ENCODE measurements at places on chromosomes 5 and 9.

GRCh38 chr5:52760695-52761366 is 26.9 kb upstream of the ITGA1 start:
- DNase-seq: no peak

DNA sequence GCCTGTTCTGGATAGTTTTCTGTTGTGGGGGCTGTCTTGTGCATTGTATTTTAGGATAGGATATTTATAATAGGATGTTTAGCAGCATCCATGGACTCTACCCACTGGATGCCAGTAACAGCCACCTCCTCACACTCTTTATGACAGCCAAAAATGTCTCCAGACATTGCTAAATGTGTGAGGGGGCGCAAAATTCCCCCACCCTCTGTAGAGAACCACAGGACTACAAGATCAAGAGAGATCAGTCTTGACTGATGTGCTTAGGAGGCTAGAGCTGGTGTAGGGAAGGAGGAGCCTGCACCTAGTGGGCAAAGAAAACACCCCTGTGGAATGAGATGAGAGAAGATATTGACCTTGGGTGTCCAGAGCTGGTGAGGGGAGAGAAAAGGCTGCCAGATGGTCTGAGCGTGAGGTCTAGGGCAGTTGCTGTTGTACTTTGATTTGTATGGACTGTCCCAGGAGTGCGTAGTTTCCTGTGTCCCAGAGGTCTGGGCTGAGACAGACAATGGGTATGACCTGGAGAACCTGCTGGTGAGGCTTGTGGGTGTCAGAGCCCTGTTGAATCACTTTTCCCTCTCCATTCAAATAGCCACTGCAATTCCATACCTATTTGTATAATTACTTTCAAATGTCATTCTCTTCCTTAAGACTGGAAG is 16.3 kb downstream of the DAPK1 start:
- DNase-seq: no peak

- DNase-seq: no peak
Measured at GRCh38 chr9:31556667-31557463, 827.6 kb upstream of the ACO1 start.

DNA sequence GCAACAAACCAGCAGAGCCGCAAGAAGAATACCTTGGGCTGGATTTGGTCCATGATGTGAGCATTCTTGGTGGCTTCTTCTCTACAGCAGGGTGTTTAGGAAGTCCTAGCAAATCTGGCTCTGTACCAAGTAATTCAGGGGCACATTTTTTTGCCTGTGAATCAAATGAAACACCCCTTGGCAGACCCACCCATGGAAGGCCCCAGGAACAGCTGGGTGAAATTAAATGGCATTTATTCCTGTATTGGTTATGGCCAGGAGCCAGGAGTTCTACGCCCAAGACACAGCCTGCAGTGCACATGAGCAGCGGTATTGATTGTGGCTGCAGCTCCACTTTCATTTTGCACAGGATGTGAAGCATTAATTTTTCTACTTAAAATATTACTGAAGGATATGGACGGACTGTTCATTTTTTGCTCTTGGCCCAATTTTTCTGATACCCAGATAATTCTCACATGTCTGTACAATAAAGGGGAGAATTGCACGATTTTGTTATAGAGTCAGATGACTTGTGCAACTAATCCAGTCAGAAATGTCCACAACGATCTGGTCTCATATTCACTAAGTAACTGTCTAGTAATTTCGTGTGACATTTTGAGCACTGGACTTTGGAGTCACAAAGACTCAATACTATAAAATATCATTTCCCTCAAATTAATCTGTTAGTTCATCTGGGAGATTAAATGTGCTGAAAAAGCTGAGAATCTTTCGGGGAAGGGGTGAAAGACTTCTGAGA is 120.7 kb upstream of the APC start:
- DNase-seq: no peak

GRCh38 chr5:31255041-31255440 is 61.6 kb downstream of the CDH6 start:
- no peak for DNase-seq

GRCh38 chr9:81791076-81791475 is 101.7 kb upstream of the TLE1 start:
- DNase-seq: no peak

DNA sequence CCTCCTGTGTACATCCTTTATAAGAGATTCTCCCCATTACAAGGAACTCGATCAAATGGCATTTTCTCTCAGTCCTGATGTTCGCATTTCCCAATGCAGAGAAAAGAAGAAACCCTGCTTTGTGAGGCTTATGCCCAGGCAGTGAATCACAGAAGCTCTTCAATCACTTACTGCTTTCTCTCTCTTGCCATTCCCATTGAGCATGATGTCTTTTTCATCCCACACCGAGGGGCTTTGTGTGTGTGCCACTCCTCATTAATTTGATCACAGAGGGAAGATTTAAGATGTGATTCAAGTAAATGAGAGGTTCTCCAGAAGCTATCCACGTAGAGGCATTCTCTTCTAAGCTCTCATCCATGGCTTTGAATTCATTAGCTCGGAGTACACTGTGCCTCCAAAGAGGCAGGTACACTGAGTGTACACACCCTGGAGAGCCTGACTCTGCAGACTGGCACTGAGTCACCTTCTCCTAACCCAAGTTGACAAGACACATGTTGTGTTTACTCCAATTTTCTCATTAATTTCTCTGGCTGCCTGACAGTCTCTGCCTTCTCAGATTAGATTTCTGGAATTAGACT is 45.4 kb downstream of the MFAP3 start:
- DNase-seq: no peak

DNA sequence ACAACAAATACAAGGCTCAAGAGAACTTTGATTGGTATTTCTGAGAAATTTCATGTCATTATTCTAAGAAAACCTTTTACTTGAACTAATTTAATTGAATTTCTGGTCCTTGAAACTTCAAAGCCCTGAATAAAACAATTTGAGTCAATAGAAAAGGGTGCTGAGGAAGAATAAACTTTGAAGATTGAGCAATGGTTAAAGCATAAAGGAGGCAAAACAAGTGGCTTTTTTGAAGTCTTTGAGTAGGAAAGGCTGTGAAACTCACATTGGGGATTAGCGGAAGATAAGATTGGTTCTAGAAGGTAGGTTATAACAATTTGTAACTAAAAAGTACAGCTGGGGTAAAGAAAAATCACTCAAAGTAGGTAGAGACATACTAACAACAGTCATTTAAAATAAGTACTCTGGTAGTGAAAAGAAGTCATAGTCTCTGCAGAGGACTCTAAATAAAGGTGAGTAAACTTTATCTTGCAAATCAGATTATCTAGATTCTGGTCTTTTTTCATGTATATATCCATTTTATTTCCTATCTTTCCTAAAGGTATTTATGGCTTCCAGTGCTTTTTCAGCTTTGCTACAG is 6.4 kb upstream of the PLPP1 start:
- DNase-seq: no peak

DNA sequence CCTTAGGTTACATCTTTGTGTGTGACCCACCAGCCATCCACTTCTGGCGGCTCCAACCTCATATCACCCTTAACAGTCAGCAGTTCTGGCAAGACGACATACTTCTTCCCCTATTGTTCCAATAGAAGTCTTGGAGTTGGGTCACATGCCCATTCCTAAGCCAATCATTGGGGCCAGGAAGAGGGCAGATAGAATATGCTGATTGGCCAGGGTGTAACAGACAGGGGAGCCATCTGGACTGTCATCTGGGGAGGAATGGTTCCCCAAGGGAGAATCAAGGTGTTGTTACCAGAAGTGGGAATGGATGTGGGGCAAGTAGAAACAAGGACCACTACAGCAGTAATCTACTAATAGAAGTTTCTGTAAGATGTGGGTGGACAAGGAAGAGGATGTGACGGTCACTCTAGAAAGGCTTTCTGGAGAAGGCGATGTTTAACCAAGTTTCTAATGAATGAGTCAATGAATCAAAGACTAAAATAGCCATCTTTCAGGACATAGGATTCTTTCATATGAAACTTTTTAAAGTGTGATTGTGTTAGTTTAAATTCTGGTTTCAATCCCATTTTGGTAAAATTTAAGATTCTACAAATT is 200.4 kb downstream of the ARHGAP26 start:
- no peak for DNase-seq

- DNase-seq: no peak
Measured at GRCh38 chr9:17627641-17628040, 48.8 kb downstream of the SH3GL2 start.

GRCh38 chr5:146342882-146343865 is 4.5 kb downstream of the POU4F3 start:
- no peak for DNase-seq

GRCh38 chr5:31604240-31604639 is 34.7 kb upstream of the PDZD2 start:
- no peak for DNase-seq

GRCh38 chr5:35656721-35657120 is 39.1 kb downstream of the SPEF2 start:
- no peak for DNase-seq

- DNase-seq: no peak
Measured at GRCh38 chr9:131334629-131335367, 45.3 kb downstream of the PLPP7 start.

All from putamen (tissue), 1 donor.